ENCODE measurements at places on chromosomes 7 and 10.

- no peak for DNase-seq
Observed at GRCh38 chr7:128931965-128932861, 5.5 kb upstream of the IRF5 start.

DNA sequence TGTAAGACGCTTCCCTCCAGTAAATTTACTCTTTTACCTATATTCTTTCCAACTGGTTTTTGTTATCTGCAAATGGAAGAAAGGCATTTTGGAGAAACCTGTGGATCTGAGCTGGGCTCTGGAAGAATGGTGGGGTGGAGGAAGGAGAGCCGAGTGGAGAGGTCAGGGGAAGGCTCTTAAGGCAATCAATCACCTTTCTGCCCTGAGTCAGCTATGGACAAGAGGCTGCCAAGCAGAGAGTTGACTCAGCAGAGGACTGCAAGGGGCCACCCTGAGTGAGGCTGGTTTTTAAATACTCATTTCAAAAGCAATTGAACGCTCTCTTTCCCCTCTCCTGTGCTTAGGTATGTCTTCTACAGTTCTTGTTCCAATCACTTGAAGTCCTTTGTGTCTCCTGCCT, 81.8 kb downstream of the SPAG6 start:
- DNase-seq = no peak

- no peak for DNase-seq
Observed at GRCh38 chr10:67296926-67297325, 371.1 kb downstream of the LRRTM3 start.

DNA sequence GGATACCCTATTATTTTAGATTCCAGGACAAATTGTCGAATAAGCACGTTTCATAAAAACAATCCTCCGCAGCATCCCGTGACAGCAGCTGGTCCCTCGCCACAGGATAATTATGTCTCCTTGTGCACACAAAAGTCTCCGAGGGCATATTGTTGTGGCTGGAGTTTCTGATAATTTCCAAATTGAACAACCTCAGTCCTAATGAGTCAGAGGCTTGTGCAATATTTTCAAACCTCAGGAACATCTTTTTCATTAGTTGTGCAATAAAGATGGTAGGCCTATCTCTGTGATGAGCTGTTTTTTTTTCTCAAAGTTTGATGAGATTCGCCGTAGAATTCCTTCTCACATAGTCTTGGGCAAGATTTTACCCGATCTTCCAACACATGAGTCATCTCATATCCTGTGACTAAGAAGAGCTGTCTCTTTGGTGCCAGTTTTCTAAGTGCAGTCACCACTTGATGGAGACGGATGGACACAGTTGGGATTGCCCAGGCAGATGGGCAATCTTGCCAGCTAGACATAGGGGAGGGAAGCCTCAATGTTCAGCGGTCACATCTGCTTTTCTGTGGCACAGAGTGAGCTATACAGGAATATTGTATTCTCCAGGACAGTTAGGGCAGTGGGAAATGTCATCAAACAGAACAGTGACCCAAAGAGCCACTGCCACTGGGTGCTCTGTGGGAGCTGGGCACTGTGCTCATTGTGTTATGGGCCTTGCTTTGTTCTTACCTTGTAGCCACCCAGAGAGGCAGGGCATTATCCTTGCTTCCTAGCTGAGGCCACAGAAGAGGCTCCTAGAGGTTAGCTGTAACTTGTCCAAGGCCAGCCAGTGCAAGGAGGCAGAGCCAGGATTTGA, 7.8 kb downstream of the HTRA1 start:
- no peak for DNase-seq

GRCh38 chr7:79968077-79968648, 166.5 kb upstream of the GNAI1 start:
- no peak for DNase-seq

DNA sequence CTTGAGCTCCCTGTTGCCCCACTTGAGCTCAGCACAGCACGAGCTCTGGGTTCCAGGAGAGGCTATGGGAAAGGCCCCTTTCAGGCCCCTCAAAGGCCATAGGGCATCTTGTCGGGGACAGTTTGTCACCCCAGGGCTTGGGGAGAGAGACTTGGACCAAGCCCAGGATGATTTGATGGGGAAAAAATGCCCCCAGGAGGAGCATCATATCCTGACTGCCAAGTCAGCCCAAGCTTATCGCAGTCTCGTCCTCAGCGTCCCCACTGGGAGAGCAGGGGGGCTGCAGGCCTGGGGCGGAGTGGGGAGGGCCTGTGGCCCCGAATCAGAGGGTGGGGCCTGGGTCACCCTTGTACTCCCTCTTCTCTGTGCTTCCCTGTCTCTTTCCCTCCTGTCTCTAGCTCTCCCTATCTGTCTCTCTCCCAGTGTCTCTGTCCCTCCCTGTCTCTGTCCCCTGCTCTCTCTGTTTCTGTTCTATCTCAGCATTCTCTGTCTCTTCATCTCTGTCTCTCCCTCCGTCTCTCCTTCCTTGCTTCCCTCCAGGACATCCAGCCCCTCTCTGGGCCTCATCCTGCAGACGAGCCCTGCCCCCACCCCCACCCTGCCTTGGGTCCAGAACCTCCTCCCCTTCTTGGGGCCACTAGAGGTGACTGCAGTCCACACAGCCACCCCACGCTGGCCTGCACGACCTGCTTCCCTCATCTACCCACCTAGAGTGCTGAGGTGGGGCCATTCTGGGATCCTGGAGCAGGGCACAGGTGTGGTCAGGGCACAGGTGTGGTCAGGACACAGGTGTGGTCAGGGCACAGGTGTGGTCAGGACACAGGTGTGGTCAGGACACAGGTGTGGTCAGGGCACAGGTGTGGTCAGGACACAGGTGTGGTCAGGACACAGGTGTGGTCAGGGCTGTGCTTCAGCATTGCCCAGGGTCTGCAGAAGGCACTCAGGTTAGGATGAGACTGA, 17.3 kb upstream of the GRIFIN start:
- DNase-seq = no peak

GRCh38 chr10:102009801-102010425, 46.1 kb downstream of the ARMH3 start:
- peak; percentile 54 for DNase-seq

- no peak for DNase-seq
Observed at GRCh38 chr7:983616-984071, 663 bp downstream of the CYP2W1 start.

GRCh38 chr10:123135415-123136141, at the start of gene HMX3:
Gene HMX3 (plus strand): TSS chr10:123135970. CDS start chr10:123136051, 81 bp downstream.
- DNase-seq = no peak

- no peak for DNase-seq
Observed at GRCh38 chr10:42753507-42754154, 29.0 kb upstream of the BMS1 start.

GRCh38 chr7:101543242-101543766, 85.8 kb downstream of the MYL10 start:
- DNase-seq = no peak

GRCh38 chr7:123748171-123748733, 551 bp downstream of the WASL start:
- no peak for DNase-seq

- DNase-seq = no peak
Observed at GRCh38 chr10:120783867-120784266, 67.3 kb upstream of the WDR11 start.

DNA sequence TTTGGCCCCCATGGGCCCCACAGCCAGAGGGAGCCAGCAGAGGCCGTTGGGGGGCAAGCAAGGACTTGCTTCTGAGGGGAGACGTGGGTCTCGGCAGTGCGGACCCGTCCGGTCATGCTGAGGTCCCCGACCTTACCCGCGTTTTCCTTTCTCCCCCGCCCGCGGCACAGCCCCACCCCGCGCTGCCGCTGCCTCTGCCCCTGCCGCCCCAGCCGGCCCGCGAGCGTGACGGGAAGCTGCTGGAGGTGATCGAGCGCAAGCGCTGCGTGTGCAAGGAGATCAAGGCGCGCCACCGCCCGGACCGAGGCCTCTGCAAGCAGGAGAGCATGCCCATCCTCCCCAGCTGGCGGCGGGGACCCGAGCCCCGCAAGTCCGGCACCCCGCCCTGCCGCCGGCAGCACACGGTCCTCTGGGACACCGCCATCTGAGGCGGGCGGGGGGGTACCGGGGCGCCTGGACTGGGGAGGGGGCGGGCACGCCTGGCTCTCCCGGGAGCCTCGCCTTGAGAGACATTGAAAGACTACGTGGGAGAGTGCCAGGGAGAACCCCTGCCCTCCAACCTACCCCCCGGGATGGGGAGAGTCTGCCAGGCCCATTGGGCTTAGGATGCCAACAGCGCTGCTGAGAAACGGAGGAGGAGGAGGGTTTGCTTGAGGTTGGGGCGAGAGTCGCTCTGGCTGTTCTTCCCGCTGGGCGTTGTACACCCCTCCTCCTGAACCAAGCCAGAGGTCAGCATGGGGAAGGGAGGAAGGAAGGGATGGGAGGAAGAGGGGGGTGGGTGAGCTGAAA, 9.9 kb downstream of the NYAP1 start:
- no peak for DNase-seq

DNA sequence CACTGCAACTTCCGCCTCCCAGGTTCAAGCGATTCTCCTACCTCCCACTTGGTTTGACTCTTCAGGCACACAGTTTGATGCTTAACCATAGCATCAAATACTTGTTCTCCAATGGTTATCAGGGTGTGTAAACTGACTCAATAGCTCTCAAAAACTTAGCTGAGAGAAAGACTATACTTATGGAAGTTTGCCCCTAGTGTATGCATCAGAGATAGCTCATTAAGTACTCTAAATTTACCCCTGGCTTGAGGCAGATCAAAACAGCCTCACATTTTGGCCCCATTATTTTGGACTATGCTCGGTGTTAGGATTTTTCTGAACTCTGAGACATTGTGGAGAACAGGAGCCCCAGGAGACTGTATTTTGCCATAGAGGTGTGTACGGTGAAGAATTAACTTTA, 40.8 kb upstream of the SLC35B4 start:
- no peak for DNase-seq

DNA sequence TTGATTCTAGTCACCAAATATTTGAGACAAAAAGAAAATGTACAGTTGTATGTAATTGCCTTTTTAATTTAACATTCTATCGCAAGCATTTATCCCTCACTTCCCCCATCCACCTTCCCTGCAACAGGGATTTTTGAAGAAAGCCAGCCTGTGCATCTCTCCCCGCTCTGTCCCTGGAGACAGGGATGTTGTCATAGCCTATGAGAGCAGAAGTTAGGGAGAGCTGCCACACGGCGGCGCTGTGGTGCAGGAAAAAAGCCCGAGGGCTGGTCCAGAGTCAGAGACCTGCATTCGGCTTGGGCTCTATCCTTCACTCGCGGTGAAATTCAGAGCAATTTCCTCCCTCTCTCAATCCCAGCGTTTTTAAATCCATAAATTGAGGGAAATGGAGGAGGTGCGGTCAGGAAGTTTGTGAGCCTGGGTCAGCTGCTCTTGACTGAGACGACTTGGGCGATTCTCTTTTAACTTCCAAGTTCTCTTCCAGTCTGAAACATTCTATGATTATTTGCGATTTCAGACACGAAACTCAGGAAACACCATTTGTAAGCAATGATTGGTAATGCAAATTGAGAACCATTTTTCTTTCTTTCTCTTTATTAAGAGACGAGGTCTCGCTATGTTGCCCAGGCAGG, 17.5 kb downstream of the HKDC1 start:
- DNase-seq = peak; percentile 92

- DNase-seq = no peak
Observed at GRCh38 chr7:30213637-30214036, 70.8 kb upstream of the ZNRF2 start.

GRCh38 chr10:103592186-103593021, 98.9 kb downstream of the NEURL1 start:
- DNase-seq = no peak

GRCh38 chr7:101629171-101629570, at the start of gene MYL10:
Gene MYL10 (minus strand): TSS chr7:101629296. CDS start chr7:101629118, 178 bp downstream.
- DNase-seq = no peak

- DNase-seq = no peak
Observed at GRCh38 chr10:98012644-98013043, 17.8 kb downstream of the CRTAC1 start.

DNA sequence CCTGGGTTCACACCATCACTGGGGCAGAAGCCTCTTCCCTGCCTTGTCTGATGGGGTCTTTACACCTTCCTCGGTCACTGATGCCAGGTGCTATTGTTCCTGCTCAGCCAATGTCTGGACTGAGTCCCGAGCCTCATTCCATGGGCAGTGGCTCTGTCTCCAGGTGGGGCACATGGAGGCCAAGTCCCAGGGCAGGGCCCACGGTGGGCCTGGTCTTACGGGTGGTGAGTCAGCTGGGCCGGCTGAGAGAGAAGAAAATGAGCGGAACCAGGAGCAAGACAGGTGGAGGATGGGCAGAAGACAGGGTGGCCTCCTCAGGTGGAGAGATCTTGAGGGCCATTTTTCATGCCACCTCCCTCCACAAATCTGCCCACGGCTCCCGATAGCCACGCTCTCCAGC, 131.7 kb upstream of the FAM20C start:
- DNase-seq = no peak

DNA sequence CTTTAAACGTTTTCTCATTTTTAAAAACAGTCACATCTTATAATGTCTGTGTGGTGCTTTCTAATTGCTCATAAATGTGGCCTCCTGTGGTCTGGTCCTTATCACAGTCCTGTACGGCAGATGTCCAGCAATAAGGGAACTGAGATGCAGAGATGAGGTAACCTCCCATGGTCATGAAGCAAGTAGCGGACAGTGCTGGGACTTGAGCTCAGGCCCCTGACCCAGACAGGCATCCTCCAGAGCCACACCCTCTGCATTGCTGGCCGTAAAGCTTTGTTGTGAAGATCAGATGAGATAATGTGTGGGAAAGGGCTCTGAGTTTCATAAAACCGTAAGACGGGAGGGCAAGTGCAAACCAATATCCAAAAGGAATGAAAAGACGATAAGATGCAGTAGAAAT, 48.2 kb downstream of the DYNC2I1 start:
- DNase-seq = no peak

DNA sequence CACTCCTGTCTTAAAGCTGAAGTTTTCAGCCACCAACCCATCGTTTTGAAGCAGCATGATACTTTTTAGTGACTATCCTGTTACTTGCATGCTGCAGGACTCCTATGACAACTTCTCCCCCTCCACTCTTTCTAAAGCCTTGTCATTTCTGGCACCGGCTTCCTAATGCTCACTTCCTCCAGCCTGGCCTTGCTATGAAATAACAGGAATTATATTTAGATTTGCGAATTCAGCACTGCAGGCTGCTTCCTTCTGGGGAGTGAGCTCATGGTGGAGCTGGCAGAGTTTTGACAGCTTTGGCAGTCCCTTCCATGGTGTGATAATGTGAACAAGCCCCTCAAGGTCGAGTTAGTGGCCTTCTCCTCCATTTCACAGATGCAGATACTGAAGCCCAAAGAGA, 13.4 kb downstream of the BLNK start:
- no peak for DNase-seq

- DNase-seq = no peak
Observed at GRCh38 chr10:47176206-47176902, 123.6 kb upstream of the GDF10 start.

GRCh38 chr7:15885678-15886077, 199.2 kb upstream of the MEOX2 start:
- no peak for DNase-seq

- no peak for DNase-seq
Observed at GRCh38 chr10:31687663-31688482, 240.8 kb downstream of the ARHGAP12 start.

- no peak for DNase-seq
Observed at GRCh38 chr10:113285305-113285704, 267.5 kb upstream of the HABP2 start.

DNA sequence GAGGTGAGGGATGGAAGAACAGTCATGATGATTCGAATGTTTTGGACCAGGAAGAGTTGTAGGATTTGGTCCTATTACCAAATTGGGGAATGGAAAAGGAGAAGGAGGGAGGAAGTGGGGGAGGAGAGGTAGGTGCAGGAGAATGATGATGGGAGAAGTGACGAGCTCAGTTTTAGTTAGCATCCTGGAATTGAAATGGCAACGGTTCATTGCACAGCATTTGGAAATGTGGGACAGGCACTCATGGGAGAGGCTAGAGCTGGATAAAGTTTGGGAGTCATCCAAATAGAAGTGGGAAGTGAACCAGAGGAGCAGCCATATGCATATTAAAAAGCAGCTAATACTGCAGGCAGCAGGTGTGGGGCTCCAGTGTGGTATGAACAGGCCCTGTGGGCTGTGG, 253.6 kb downstream of the SORCS3 start:
- no peak for DNase-seq
